MG63 (cell line): ENCODE measurements at places on chromosomes 13 and 19.
A peak's percentile ranks its signal among the peaks of the same experiment; 100 is the strongest.

GRCh38 chr13:79799059-79799867 is 318.3 kb downstream of the NDFIP2 start:
- no peak for DNase-seq

- DNase-seq: no peak
Observed at GRCh38 chr13:30479154-30479882, 13.6 kb upstream of the HMGB1 start.

- DNase-seq: no peak
Observed at GRCh38 chr13:61276401-61276800, 139.2 kb downstream of the PCDH20 start.

GRCh38 chr19:42018503-42019193 is 24.6 kb upstream of the ATP1A3 start:
- peak; percentile 49 for DNase-seq

GRCh38 chr19:32404213-32404932 is 1.2 kb upstream of the DPY19L3 start:
- no peak for DNase-seq

GRCh38 chr13:31767175-31767900 is 28.0 kb downstream of the RXFP2 start:
- peak; percentile 74 for DNase-seq

- DNase-seq: peak; percentile 15
Observed at GRCh38 chr13:43730642-43731041, 56.1 kb downstream of the ENOX1 start.

- no peak for DNase-seq
Observed at GRCh38 chr19:3471954-3472655, 8.2 kb downstream of the SMIM24 start.

DNA sequence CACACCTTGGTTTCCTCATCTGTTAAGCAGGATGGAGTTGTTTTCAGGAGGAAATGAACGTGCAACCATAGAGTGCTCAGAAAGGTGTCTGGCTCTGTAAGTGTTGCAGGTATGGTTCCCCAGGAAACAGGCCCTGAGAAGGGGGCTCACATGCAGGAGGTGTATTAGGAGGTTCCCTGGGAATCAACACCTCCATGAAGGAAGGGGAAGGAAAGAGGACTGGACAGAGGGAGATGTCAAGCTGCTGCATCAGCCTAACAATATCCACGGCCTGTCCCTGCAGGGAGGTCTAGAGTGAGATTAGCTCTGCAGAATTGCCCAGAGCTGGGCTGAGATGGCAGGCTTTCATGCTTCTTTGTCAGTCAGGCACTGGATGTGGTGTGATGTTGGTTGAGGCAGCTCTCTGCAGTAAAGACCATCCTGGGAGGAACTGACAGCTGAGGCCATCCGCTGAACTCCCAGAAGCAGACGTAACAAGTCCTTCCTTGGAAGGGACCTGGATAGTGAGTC is 373.3 kb downstream of the ZNF536 start:
- no peak for DNase-seq
